Activated effector memory CD4-positive, alpha-beta T cell treated with Interleukin-2 at 50 U/mL for 16 hours (primary cell): ENCODE measurements at places on chromosomes 7 and 10.

- DNase-seq, result no peak
These were observed 12.3 kb downstream of the RBM17 start for GRCh38 chr10:6101181-6101580.

GRCh38 chr7:14242175-14242574, 252.7 kb upstream of the ETV1 start:
- no peak for DNase-seq

- no peak for DNase-seq
These were observed 1.6 kb downstream of the VIM start for GRCh38 chr10:17229717-17229966.

DNA sequence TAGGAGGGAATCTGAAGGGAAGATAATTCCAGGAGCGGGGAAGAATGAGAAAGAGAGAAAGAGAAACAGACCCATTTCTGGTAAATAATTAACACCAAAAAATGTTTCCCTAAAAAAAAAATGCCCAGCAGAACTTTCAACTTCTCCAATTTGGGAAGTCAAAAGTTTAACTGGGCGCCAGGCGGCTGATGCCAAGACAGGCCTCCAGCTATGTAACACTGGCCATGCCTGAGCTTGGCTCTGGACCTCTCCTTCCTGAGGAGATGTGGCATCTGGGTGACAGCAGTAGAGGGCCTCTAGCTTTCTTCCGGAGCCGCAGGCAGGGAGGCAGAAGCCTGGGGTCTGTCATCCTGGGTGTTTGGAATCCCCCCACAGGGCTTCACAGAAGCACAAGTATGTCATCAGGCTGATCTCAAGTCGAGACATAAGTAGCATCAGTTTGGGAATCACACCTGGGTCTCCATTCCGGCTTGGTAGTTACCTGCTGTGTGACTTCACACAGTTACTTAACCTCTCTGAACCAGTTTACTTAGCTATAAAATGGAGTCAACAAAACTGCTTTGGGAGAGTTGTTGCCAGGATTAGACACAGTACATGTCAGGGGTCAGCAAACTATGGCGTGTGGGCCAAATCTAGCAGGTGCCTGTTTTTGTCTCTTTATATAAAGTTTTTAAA, 50.5 kb upstream of the TCF7L2 start:
- DNase-seq, result no peak

GRCh38 chr7:101736084-101736483, 81.3 kb upstream of the CUX1 start:
- DNase-seq, result no peak

DNA sequence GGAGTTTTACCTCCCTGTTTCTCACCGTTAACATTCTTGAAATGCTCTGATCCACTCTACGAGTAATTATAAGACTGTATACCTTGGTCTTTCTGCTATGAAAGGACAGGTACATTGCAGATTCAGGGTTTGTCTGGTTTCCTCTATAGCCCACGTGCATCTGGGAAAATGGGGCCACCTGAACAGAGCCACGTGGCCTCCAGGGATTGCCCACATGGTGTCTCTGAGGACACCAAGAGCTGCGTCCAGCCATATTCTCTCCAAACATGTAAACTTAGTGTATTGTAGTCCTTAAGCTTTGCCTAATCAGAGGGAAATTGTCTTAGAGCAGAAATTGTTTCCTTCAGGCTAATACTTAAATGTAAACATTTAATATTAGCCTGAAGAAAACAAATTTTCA, 16.7 kb downstream of the MACROH2A2 start:
- DNase-seq, result no peak

GRCh38 chr7:87404674-87405073, 59.2 kb downstream of the CROT start:
- no peak for DNase-seq

DNA sequence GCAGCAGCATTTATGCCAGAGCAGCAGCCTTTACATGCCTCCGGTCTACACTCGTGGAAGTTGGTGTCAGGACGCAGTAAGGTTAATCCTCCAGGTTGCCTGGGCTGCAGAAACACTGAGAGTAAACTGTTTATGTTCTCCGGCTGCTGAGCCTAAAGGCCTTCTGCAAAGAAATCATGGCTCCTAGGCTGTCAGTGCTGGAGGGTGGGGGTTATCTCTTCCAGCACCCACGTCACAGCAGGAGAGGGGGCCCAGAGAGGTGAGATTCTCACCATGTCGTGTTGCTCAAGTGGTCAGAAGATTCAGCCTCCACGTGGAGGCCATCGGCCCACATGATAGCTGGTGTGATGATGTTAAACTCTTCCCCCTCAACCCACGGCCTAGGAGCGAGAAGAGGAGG, 41.2 kb downstream of the COL13A1 start:
- no peak for DNase-seq

DNA sequence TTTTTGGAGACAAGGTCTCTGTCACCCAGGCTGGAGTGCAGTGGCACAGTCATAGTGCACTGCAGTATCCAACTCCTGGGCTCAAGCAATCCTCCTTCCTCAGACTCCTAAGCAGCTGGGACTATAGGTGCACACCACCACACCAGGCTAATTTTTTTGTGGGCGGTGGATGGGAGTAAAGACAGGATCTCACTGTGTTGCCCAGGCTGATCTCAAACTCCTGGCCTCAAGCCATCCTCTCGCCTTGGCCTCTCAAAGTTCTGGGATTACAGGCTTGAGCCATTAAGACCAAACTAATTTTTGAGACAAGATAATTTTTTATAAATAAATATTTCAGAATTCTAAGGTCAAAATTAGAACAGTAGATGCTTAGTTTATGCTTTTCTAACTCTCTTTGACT, 80.8 kb upstream of the CAPZA2 start:
- no peak for DNase-seq

- DNase-seq, result no peak
These were observed 186.5 kb upstream of the TMEM72 start for GRCh38 chr10:44724415-44725174.

GRCh38 chr7:150851492-150852370, 586 bp upstream of the AOC1 start:
- DNase-seq, result no peak

DNA sequence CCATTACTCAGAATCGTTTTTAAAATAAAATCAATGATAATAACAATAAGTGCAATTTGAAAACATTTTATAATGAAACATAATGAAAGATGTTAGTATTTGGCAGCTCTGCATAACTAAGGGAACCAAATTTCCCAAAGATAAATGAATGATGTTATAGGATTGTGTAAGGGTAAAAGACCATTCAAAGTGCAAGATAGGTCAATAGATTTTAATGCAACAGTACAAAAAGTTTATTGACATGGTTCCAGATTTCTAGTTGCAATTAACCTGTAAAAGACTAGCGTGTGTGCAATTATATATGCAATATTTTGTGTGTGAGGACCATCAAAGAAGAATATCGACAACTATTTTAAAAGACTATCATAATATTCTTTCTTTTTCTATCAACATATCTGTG, 122.3 kb downstream of the MDFIC start:
- no peak for DNase-seq

GRCh38 chr7:42283553-42283952, 46.5 kb upstream of the GLI3 start:
- DNase-seq, result no peak

- no peak for DNase-seq
These were observed 41.9 kb downstream of the PDGFA start for GRCh38 chr7:477626-478220.

GRCh38 chr7:45921699-45922519, 837 bp upstream of the IGFBP3 start:
- no peak for DNase-seq

DNA sequence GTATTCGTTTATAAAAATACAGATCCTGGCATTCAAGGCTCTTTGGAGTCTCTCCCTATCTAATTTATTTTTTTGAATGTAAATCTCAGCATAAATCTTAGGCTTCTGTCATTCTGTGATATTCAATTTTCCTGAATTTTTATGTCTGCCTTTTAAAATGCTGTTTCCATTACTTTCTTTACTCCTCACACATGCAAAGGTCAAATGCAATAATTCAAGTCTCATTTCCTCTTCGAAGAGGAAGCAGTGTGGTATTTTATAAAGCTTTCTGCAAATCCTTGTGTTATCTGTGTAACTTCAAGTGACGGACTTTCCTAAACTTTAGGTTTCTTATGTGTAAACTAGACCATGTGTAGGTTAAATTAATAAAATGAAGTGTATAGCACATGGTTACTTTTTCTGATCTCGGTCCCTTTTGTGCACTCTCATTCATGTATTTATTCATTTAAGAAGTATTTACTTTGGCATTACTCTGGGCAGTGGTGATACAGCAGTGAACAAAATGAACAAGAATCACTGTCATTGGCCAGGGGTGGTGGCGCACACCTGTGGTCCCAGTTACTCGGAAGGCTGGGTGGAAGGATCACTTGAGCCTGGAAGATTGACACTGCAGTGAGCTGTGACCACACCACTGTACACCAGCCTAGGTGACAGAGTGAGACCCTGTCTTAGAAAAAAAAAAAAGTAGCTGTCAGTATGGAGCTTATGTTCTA, 332.2 kb downstream of the EXOC4 start:
- DNase-seq, result no peak

- DNase-seq, result no peak
These were observed 141.0 kb downstream of the PTEN start for GRCh38 chr10:88004451-88004850.

DNA sequence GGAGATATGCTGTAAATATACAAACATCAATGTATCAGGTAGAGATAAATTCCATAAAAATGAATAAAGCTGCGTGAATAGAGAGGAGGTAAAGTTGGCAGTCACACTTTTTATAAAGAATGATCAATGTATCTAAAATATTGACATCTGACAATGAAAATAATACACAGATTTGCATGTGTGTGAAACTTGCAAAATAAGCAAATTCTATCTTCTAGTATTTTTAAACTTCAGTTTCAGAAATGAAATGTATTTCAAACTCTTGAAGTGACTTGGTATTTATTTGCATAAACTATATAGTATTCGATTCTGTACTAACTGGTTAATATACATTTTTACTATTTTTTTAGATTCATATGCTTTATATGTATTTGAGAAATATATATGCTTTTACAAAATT, 986.6 kb downstream of the CNTNAP2 start:
- no peak for DNase-seq

DNA sequence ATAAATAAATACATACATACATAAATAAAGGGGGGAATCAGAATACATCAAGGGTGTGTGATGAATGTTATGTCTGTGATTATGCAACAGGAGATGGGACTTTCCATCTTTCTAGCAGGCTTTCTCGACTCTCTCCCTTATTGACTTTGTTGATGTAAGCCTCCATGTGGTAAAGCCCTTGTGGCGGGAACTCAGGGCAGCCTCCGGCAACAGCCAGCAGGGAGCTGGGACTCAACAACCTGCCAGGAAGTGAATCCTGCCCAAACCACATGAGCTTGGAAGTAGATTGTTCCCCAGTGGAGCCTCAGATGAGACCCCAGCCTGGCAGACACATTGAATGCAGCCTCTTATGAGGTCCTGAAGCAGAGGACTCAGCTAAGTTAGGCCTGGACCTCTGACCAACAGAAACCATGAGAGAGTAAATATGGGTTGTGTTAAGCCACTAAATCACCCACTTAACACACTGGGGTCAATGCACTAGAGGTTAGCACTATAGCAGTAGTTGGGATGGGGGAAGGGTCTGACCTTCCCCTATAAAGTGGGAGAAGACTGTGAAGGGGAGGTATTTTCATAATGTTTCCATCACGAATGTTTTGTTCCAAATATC, 104.0 kb downstream of the JCAD start:
- no peak for DNase-seq

GRCh38 chr10:60541451-60541850, 151.8 kb upstream of the ANK3 start:
- DNase-seq, result no peak

GRCh38 chr7:157547102-157547501, 210.3 kb downstream of the DNAJB6 start:
- DNase-seq, result no peak

DNA sequence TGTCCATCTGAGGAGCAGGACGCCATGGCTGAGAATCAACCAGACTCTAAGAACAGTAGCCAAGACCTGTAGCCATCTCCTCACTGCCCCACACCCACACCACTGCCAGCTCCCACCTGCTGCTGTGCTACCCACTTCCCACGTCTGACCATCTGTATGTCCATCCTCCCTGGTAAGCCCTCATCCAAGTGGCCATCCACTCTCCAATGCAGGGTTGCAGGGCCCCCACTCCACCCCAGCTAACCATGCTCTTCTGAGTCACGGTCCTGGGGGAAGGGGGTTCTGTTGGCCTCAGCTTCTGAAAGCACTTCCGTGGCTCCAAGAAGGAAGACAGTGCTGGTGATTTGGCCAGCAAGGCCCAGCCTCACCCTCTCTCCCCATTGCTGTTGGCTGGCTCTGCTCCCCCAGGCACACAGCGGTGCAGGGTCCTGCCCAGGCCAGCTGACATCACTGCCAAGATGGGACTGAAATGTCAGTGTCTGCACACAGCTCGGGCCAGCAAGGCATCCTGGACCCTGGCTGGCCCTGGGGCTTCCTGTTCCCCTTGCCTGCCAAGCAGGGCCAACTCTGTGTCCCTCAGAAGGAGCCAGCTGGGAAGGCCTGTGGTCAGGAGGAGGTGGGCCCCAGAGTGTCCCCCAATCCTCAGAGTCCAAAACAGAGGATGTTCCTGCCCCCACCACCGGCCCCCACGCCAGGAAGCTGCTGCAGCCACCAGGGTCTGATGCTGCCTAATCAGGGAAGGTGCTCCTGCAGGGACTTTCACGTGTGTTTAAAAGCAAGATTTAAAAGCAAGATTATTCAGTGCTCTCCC, 17.5 kb downstream of the RASGEF1A start:
- DNase-seq, result no peak

DNA sequence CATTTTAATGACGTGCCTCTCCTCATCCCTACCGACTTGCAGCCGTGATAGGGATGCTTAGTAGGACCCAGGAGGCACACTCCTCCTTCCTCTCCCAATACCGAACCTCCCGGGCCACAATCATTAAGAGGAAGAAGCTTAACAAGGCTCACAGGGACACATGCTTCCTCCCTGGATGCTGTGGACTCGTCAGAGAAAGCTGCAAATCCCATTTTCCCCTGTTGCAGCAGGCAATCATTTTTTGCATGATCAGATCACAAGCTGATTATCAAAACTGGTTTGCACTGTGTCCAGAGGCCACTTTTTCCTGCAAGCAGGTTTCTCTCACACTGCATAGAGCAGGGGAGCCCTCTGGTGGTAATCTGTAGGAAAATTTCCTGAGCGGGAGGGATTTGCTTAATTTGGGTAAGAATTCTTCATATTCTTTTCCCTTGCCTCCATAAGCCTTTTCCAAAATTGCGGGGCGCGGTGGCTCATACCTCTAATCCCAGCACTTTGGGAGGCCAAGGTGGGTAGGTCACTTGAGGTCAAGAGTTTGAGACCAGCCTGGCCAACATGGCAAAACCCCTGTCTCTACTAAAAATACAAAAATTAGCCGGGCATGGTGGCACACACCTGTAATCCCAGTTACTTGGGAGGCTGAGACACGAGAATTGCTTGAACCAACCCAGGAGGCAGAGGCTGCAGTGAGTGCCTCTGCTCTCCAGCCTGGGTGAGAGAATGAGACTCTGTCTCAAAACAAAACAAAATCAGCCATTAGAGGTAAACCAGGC, 16.1 kb upstream of the LAMB4 start:
- DNase-seq, result no peak
